ENCODE measurements at places on chromosomes 1 and 21. TPM values are rescaled to one million over a fixed set of nuclear protein-coding genes. Genes with fewer than 3 reads are reported as not detected.

Gene TNFRSF9
- 0.96 TPM for total RNA-seq

Gene COL6A2
- 9.5 TPM for total RNA-seq

Gene REN
- total RNA-seq = 0.33 TPM

Gene CFHR4
- not detected for total RNA-seq

Gene DNASE2B
- not detected for total RNA-seq

Gene DIO1
- not detected for total RNA-seq

Gene TMOD4
- total RNA-seq = not detected

Gene NUDT4B
- total RNA-seq = 131 TPM

Gene BTBD19
- total RNA-seq = 32.7 TPM

Gene YOD1
- 8.2 TPM for total RNA-seq

Gene CFAP45
- total RNA-seq = 1.5 TPM

Gene GPR25
- total RNA-seq = not detected

Gene KHDRBS1
- total RNA-seq = 72.8 TPM

Gene UQCRH
- total RNA-seq = 330 TPM

Gene PKLR
- not detected for total RNA-seq

Gene LRRC38
- total RNA-seq = not detected

Gene SLC2A5
- under 0.01 TPM for total RNA-seq

Gene ATP1A2
- not detected for total RNA-seq

Gene LYST
- total RNA-seq = 22.2 TPM

Gene ERG
- total RNA-seq = 170 TPM

Gene SIM2
- total RNA-seq = under 0.01 TPM

Gene GCLM
- 39.0 TPM for total RNA-seq

Gene TMEM35B
- total RNA-seq = 15.8 TPM

Gene PDZK1
- 0.33 TPM for total RNA-seq

Gene SLC66A1
- 15.4 TPM for total RNA-seq

Gene SASS6
- total RNA-seq = 5.2 TPM

Data from vein endothelial cell (primary cell).